ENCODE measurements at places on chromosomes 5 and 9. TPM values are rescaled to one million over a fixed set of nuclear protein-coding genes. Genes with fewer than 3 reads are reported as not detected.

DNA sequence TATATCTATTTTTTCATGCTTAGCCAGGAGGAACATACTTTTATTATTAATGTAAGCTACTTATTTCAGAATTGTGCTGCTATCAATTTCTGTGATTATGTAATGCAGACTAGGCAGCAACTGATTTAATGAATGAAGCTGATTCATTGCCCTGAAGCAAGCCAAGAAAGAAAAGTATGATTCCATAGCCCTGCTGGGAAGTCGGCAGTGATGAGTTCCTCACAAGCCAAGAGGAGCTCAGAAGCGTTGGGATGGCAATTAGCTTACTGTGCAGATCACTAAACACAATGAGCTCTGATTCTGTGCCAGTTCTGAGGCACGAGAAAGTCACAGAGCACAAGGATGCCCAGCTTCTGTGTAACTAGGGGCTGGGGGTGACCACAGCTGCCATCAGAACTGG is 254.3 kb upstream of the KLF9 start:
- DNase-seq = no peak

- DNase-seq = peak; percentile 34
Observed at GRCh38 chr9:36217256-36217968, 26.7 kb downstream of the CLTA start.

- DNase-seq = no peak
Observed at GRCh38 chr5:167233507-167234220, 1057.8 kb upstream of the WWC1 start.

SLC34A3 gene
- not detected for total RNA-seq

FGF18 gene
- total RNA-seq = 2.8 TPM
